NCI-H2029 treated with DMSO at 0.1 percent for 48 hours (cell line): ENCODE measurements at places on chromosomes 11 and 22.

- no peak for DNase-seq
Observed at GRCh38 chr22:49754696-49755630, 72.7 kb downstream of the BRD1 start.

- no peak for DNase-seq
Observed at GRCh38 chr11:129268371-129268770, 76.2 kb upstream of the ARHGAP32 start.

GRCh38 chr11:27553186-27553585 is 46.6 kb upstream of the LIN7C start:
- DNase-seq, result no peak

GRCh38 chr22:50323900-50324299 is 2.9 kb downstream of the DENND6B start:
- DNase-seq, result no peak

DNA sequence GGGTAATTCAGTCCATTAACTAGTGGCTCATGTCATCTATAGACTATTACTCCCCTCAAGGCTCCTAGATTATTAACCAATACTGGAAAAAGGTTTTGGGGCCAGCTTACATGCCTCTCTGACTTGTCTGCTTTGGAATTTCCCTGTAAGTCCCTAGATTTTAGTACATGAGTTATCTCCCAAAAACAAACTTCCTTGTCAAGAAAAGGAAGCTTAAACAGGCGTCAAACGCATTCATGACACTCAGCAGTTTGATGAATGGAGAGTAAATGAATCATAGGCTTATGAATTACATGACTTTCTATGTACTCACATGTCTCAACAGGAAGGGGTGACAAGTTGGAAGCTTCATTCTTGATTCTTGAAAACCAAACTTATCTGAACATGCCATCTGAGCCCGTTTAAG is 70.8 kb downstream of the BLID start:
- no peak for DNase-seq

- DNase-seq, result no peak
Observed at GRCh38 chr11:76102802-76103201, 103.5 kb downstream of the WNT11 start.

DNA sequence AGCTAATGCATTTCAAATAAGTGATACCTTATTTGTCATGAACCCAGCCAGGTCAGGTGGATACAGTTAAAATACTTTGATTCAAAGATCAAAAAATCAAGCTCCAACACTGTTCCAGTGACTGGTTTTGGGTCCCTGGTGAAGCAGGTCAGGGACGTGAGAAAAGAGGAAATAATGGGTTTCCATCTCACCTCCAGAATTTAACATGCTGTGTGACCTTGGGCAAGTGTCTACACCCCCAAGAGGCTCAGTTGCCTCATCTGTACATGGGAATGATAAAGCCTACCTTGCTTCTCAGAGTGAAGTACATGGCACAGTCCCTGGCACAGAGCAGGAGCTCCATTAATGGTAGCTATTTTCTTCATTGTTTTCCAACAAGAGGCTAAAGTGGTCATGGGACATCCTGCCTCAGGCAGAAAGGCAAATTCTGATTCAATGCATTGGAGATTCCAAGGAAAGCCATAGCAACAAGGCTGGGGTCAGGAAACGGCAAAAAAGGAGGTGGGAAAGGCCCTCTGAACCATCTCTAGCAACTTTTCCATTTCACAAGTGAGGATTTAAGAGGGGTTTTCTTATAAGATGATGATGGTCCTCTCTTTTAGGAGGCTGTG is 108.5 kb downstream of the CSNK2A3 start:
- no peak for DNase-seq

- no peak for DNase-seq
Observed at GRCh38 chr11:2297623-2298030, 4.1 kb downstream of the C11orf21 start.

GRCh38 chr11:100939571-100939970 is 190.0 kb downstream of the PGR start:
- DNase-seq, result no peak

- no peak for DNase-seq
Observed at GRCh38 chr11:116062129-116062489, 557.9 kb upstream of the CADM1 start.

GRCh38 chr11:45803971-45804760 is 783 bp upstream of the SLC35C1 start:
- DNase-seq, result no peak

DNA sequence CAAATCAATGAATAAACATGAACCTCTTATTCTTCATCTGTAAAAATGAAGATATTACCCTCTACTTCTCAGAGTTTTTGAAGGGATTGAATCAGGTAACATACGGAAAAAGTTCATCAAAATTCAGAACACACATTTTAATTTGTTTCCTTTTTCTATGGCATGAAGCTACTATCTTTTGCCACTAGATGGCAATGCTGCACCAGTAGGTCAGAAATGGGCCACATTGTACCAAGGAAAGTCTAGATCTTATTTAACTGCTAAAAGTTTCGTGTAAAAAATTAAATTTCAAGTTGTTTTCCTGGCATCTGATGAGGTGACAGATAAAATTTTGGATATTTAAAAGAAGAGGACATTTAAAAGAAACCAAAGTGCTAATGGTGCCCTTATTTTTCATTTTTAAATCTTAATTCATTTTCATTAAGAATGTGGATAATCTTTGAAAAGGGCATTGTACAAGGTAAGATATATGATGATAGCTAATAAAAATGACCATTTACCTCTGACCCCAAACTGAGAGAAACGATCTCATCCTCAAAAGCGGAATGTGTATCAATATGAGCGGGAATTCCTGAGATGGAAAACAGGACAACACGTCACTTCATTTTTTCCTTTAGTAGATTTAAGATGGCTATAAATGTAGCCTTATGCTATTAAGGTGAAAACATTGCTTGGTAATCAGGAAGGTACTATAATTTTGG is 16.1 kb downstream of the ALKBH8 start:
- DNase-seq, result peak; percentile 37

GRCh38 chr11:63608353-63609345 is 5.6 kb downstream of the PLAAT3 start:
- no peak for DNase-seq

GRCh38 chr11:126122863-126123262 is 60.2 kb upstream of the CDON start:
- no peak for DNase-seq

DNA sequence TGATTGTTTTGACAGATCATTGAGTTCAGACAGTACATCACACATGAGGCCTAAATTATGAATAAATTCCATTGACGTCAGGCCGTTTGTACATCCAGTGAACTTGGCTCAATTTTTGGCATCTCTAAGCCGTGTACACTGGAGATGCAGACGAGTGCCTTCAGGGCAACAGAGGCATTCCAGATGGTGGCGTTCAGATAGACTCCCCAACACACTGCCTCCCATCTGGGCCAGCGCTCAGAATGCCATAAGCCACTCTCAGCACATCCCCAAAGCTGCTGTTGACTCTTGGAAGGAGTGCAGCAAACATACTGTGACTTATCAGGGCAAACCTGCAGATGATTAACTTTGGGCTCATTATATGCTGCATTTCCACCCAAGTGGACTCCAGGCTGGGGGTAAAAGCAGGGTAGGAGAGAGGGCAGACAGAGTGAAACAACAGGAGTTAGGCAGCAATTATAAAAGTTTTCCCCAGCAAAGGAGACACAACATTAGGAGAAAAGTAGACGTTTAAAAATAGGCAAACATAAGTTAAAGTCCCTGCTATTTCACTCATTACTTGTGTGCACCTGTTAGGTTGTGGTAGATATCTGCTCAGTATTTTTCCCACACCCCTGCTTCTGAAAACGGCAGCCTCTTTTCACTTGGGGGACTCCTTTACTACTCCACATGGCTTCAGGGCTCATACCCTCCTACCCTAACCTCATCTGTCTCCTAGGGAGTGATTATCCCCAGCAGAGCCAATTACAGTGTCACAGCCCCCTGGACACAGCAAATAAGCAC is 60.2 kb upstream of the PDE3B start:
- DNase-seq, result no peak

DNA sequence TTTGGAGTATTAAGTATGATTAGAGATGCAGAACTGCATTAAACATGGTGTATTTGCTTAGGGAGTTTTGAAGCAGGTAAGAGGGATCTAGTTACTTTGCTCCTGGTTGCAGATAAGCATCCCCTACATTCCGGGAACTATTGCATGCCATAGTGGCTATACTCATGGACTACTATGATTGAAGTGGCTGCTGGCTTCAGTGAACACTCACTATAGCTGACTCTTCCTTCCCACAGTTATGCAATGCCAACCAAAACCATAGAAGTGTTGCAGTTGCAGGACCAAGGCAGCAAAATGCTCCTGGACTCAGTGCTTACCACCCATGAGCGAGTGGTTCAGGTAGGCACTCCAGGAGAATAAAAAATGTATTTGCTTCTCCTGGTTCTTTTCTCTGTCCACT is 17.0 kb downstream of the COA4 start:
- no peak for DNase-seq

DNA sequence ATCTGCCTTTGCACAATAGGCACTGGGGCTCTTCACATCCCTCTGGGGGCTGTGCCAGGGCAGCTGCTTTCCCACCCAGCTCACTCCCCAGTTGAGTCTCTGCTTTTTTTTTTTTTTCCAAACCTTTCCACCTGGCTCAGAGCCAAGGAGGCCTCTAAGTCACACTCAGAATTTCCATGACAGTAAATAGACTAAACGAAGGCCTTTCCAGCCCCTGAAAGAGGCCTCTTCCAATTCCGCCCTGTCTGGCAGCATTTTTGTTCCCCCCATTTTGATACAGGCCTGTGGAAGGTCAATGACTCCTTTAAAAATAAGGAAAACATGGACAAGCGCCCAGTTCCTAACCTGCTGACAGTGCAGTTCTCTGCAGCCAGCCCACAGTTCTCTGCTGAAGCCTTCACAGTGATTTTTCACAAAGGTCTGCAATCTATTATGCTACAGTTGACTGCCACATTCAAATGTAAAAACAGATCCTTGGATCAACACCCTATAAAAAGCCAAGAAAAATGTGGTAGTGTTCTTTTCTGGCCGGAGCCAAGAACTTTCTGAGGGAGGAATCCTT is 107.5 kb upstream of the SESN3 start:
- peak; percentile 61 for DNase-seq

- DNase-seq, result no peak
Observed at GRCh38 chr22:37609240-37610152, 862 bp downstream of the GGA1 start.

- no peak for DNase-seq
Observed at GRCh38 chr22:21603973-21604372, 25.8 kb downstream of the YDJC start.

DNA sequence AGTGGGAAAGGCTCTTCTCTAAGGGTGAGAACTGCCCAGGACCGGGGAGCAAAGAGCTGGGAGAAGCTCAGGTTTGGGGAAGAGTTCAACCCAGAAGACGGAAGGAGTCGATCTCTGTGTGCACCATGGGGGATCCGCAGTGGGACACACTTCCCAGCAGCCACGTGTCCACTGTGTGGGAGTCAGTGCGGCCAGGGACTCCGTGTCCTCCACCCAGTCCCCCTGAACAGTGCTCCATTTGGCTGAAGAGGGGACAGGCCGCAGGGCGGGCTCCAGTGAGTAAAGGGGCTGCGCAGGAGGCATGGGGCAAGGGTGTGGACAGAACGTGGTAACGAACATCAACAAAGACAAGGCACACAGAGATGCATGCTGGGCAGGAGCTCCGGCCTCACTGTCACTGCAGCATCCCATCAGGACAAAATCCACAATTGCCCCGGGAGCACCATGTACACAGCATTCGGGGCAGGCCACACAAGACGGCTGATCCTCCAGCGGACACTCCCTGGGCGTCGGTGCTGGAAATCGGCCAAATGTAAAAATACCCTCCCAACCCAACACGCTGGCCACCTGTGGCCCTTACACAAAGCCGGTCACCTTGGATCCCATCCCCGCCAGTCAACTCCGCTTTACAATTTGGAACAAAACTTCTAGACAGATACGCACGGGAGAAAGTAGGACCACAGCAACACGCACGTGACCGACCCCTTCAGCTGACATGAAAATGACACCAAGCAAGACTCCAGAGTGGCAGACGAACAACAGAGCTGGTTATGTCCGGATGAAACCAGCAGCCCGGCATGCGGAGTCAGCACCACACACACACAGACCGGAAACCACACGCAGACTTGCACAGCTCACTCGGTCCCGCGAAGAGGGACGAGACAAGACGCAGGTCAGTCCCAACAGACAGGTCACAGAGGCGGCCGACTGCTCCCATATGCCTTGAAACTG is 366.8 kb downstream of the SHANK2 start:
- peak; percentile 47 for DNase-seq

- DNase-seq, result no peak
Observed at GRCh38 chr11:92384358-92384757, 159.7 kb downstream of the FAT3 start.

DNA sequence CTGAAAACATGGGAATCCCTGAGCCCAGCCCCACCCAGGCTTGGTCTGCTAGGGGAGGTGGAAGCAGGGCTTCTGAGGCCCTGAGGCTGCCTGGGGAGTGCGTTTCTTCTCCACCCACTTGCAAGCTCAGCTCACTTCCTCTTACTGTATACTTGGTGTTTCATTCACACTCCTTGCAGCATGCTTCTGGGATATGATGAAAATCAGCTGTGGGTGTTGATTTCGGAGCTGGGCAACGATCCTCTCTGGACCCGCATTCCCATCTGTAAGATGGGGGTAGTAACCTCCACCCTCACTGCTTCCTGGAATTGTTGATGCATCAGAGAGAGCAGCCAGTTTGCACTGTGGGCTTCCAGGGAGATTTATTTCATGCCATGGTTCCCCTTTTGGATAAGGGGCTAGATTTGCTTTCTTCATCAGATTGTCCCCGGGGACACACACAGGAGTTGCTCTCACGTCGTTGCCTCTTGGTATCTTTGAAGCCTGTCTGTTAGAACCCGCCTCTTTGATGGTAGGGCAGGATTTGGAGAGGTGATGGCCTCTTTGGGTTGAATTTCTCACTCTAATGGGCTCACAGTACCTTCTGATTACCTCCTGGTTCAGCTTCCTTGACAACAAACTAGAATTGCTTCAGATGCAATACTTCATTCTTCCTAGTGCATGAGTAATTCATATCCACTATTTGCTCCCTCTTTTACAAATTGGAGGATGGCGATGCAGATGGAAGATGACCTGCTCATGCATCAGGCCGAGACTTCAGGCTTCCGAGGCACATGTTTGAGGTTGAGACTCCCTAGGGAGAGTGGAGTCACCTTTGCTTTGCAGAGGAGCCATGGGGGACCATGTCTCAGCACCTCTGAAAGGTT is 40.4 kb downstream of the BCR start:
- no peak for DNase-seq

GRCh38 chr11:106216281-106216680 is 138.8 kb downstream of the AASDHPPT start:
- no peak for DNase-seq
